HFFc6 (cell line): ENCODE measurements at places on chromosomes 13 and 19.

GRCh38 chr13:96822895-96823294, 171.4 kb downstream of the OXGR1 start:
- H3K4me1 ChIP-seq = no peaks in the 10 kb centered on the region
- no peaks in the 10 kb centered on the region for H3K36me3 ChIP-seq
- DNase-seq = no peak

- no peak overlapping the region for H3K27ac ChIP-seq
- H3K4me3 ChIP-seq = no peak overlapping the region
- no peaks in the 10 kb centered on the region; the same call in 1 of the 2 replicates for H3K36me3 ChIP-seq
- no peaks in the 10 kb centered on the region for H3K27me3 ChIP-seq
- DNase-seq = no peak
- no peaks in the 10 kb centered on the region for H3K4me1 ChIP-seq
Measured at GRCh38 chr13:108060111-108060510, 155.2 kb downstream of the LIG4 start.

GRCh38 chr19:46586294-46586693, 14.8 kb upstream of the CALM3 start:
- DNase-seq = no peak
- H3K36me3 ChIP-seq = no peaks in the 10 kb centered on the region
- peaks cover 4% of the 10 kb centered on the region; the same call in 1 of the 2 replicates for H3K27me3 ChIP-seq
- H3K4me1 ChIP-seq = no peaks in the 10 kb centered on the region
- H3K4me3 ChIP-seq = no peak overlapping the region

- no peak overlapping the region for H3K4me3 ChIP-seq
- peaks cover 23% of the 10 kb centered on the region for H3K36me3 ChIP-seq
- H3K4me1 ChIP-seq = no peaks in the 10 kb centered on the region
- DNase-seq = no peak
Measured at GRCh38 chr13:99528547-99528946, 27.3 kb downstream of the TM9SF2 start.

DNA sequence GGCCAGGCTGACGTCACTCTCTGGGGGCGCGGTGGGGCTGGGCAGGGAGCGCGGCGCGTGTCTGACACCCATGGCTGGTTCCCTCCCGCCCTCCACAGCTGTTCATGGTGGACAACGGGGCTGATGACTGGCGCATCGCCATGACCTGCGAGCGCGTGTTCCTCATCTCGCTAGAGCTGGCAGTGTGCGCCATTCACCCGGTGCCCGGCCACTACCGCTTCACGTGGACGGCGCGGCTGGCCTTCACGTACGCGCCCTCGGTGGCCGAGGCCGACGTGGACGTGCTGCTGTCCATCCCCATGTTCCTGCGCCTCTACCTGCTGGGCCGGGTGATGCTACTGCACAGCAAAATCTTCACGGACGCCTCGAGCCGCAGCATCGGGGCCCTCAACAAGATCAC, 14.7 kb downstream of the KCNN1 start:
- H3K4me3 ChIP-seq = no peak overlapping the region
- peaks cover 5% of the 10 kb centered on the region; the same call in 1 of the 2 replicates for H3K27me3 ChIP-seq
- no peak for DNase-seq
- H3K4me1 ChIP-seq = no peaks in the 10 kb centered on the region
- H3K36me3 ChIP-seq = no peaks in the 10 kb centered on the region

GRCh38 chr19:42433503-42434260, 6.5 kb upstream of the LIPE start:
- H3K36me3 ChIP-seq = no peaks in the 10 kb centered on the region
- peaks cover 2% of the 10 kb centered on the region for H3K27me3 ChIP-seq
- DNase-seq = peak; percentile 18
- H3K4me1 ChIP-seq = peaks cover 29% of the 10 kb centered on the region

DNA sequence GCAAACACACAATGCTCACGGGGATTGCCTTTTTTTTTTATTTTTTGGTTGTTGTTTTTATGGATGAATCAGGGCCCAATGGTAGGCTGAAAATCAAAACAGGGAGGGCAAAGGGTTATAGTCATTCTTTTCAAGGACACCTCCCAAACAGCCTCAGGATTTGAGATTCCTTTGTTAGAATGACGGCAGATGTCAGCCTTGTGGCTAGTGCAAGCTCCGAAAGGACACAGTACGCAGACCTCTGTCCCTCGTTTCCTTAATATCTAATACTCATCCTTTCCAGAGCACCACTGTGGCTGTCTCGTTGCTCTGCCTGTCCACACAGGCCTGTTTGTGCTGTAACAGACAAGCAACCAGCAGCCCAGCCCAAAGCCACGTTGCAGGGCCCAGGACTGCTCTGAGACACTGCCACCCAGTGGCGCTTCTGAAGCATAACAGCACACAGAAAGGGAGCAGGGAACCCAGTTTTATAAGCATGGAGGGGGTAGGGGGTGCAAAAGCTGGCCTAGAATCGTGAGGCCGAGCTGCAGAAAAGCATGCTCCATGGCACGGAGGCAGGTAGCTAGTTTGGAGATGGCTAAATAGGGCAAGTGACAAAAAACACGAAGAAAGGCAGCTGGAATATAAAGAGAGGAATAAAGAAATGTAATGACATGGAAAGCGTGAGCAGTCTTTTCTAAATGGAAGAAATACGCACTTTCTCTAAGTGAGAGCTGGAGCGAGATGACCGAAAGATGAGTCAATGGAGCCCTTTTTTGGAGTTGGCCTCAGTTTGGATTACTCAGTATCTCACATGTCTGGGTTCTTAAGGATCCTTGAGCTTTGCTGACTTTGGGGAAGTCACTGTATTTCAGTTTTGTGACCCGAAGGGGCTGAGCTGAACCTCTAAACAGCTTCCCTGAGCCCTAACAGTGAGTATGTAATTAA, 40.7 kb upstream of the MEDAG start:
- DNase-seq = peak; percentile 86
- H3K4me3 ChIP-seq = peak overlapping the region; percentile 83
- no peaks in the 10 kb centered on the region; the same call in 1 of the 2 replicates for H3K27me3 ChIP-seq
- peaks cover 70% of the 10 kb centered on the region for H3K4me1 ChIP-seq
- H3K36me3 ChIP-seq = no peaks in the 10 kb centered on the region

DNA sequence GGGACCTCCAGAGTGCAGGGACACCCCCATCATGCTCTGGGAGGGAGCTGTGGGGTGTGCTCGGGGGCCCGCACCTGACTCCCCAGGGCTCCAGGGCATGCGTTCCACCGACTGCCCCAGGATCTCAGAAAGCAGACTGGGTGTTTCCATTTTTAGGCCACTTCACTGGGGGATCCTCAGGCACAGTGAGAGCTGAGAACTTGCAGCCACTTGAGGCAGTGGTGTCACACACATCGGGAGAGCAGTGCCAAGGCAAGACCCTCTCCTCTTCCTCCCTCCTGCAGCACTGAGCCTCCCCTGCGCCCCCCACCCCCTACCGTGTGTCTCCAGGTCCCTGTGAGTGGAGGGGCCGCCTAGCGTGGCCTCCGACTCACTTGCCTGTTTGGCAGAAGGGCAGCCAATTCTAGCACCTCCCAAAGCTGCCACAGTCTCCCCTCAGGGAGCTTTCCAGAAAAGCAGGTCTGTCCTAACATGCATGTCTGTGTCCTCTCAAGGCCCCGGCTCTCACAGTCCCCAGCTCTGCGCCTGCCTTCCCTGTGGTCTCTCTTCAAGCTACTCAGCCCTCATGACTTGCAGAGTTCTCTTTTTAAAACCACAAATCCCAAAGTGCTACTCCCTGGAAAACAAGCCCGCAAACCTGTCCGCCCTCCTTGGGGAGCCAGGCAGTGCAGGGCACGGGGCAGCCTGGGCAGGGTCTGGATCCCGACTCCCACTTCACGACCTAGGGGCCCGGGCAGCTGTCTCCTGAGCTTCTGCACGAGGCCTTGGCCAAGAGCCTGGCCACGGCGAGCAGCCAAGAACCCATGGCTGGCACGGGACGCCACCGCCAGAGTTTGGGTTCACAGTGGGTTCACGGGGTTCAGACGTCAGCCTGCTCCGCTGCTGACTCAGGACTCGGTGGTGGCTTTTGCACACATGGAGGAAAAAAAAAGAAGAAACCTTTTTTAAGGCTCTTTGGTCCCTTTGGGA, 94.1 kb downstream of the STK24 start:
- no peaks in the 10 kb centered on the region; the same call in none of the 2 replicates for H3K27me3 ChIP-seq
- no peak for DNase-seq
- H3K27ac ChIP-seq = peak overlapping the region; percentile 91
- H3K4me3 ChIP-seq = peak overlapping the region; percentile 74; the same call in 1 of the 2 replicates
- peaks cover 85% of the 10 kb centered on the region for H3K4me1 ChIP-seq
- H3K36me3 ChIP-seq = peaks cover 10% of the 10 kb centered on the region

DNA sequence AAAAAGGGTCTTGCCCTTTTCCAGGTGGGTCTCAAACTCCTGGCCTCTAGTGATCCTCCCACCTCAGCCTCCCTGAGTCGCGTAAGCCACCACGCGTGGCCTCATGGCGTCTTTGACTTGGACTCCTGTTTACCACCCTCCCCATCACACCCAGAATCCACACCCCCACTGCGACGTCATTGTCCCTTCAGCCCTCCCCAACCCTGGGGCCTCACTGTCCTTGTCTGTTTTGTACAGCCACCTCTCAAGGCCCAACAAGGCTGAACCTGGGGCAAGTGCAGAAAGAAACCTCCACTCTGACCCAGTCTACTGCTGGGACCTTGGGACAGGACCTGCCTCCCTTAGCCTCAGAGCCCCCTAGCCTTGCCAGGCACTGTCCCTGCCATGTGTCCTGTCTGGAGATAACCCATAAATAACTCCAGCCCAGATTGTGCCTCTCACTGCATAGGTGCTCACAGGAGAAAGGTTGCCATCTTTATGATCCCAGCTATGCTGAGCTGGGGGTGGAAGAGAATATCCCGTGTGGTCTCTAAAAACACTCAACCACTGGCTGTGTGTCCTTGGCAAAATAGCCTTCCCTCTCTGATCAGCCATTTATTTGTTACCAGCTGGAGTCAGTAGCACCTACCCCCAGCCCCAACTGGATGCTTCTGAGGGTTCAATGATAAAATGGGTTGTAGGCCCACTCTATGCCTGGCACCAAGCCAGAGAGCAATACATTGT, 1.8 kb upstream of the IFI30 start:
- H3K27me3 ChIP-seq = peaks cover 4% of the 10 kb centered on the region; the same call in 1 of the 2 replicates
- peaks cover 10% of the 10 kb centered on the region for H3K36me3 ChIP-seq
- DNase-seq = no peak
- no peak overlapping the region for H3K4me3 ChIP-seq
- peaks cover 11% of the 10 kb centered on the region for H3K4me1 ChIP-seq

GRCh38 chr19:34241513-34242337, 12.6 kb upstream of the GARRE1 start:
- peaks cover 7% of the 10 kb centered on the region; the same call in 1 of the 2 replicates for H3K36me3 ChIP-seq
- peaks cover 4% of the 10 kb centered on the region for H3K27me3 ChIP-seq
- peaks cover 31% of the 10 kb centered on the region for H3K4me1 ChIP-seq
- H3K4me3 ChIP-seq = no peak overlapping the region
- no peak overlapping the region for H3K27ac ChIP-seq
- no peak for DNase-seq

DNA sequence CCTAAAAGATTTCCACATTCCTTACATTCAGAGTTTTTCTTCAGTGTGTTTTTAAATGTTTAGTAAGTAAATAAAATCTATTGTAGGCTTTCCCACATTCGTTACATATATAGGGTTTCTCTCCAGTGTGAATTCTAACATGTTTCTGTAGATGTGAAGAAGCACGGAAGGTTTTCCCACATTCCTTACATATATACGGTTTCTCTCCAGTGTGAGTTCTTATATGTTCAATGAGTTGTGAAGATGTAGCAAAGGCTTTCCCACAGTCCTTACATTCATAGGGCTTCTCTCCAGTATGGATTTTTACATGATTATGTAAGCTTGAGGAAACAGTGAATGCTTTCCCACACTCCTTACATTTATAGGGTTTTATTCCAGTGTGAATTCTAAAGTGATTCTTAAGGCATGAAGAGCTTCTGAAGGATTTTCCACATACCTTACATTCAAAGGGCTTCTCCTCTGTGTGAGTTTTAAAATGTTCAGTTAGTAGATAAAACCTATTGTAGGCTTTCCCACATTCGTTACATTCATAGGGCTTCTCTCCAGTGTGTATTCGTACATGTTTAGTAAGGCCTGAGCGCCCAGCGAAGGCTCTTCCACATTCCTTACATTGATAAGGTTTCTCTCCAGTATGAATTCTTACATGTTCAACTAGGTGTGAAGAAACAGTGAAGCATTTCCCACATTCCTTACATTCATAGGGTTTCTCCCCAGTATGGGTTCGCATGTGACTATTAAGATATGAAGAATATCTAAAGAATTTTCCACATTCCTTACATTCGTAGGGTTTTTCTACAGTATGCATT, 18.2 kb downstream of the ZNF121 start:
- peaks cover 94% of the 10 kb centered on the region for H3K36me3 ChIP-seq
- no peaks in the 10 kb centered on the region for H3K4me1 ChIP-seq
- no peak overlapping the region for H3K4me3 ChIP-seq
- H3K27me3 ChIP-seq = no peaks in the 10 kb centered on the region; the same call in 1 of the 2 replicates

DNA sequence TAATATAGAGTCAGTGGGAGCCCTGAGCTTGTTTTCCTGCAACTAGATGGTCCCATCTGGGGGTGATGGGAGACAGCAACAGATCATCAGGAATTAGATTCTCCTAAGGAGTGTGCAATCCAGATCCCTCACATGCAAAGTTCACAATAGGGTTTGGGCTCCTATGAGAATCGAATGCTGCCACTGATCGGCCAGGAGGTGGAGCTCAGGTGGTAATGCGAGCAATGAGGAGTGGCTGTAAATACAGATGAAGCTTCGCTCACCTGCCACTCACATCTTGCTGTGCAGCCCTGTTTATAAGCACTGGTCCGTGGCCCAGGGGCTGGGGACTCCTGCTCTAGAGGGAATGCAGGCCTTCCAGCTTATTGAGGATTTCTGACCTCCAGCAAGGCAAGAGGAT, 5.7 kb downstream of the ZNF558 start:
- H3K4me1 ChIP-seq = peaks cover 4% of the 10 kb centered on the region
- H3K27ac ChIP-seq = no peak overlapping the region
- peaks cover 3% of the 10 kb centered on the region for H3K27me3 ChIP-seq
- H3K4me3 ChIP-seq = no peak overlapping the region

GRCh38 chr13:19681517-19681916, 48.1 kb downstream of the MPHOSPH8 start:
- DNase-seq = no peak
- H3K4me3 ChIP-seq = no peak overlapping the region
- peaks cover 15% of the 10 kb centered on the region for H3K36me3 ChIP-seq

DNA sequence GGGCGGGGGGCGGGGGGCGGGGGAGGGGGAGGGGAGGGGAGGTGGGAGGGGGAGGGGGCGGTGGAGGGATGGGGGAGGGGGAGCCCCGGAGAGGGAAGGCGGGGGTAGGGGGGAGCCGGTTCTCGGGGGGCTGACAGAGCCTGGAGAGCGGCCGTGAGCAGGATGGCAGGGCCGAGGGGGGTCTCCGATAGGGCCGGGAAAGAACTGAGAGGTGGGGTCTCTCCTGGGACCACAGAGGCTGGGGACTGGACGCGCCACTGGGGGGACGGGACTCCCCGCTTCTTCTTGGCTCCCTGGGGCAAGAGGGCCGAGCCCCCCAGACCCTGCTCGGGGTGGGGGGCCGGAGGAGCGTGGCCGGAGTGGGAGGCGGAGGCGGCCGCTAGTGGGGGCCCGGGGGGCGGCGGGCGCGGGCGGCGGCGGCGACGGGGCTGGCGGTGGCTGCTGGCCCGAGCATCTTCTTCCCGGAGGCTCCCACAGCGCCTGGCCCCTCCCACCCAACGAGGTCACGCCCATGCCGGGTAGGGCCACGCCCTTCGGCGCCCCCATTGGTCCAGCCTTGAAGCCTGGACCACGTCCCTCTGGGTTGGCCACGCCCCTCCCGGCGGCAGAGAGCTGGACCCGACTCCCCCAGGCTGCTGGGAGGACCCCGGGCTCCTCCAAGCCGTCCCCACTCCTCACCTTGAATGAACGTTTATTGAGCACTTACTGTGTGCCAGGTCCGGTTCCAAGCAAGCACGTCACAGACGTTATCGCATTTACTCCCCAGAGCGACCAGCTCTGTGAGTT, at the start of gene NOVA2:
TSS of gene NOVA2 (minus strand) at position 313 of the 786 bp plus-strand sequence. CDS start 514 bp downstream, outside the sequence.
- no peak for DNase-seq
- H3K4me1 ChIP-seq = no peaks in the 10 kb centered on the region
- peaks cover 31% of the 10 kb centered on the region for H3K27me3 ChIP-seq

GRCh38 chr13:36973009-36973408, 26.1 kb downstream of the ALG5 start:
- H3K27ac ChIP-seq = no peak overlapping the region
- no peaks in the 10 kb centered on the region; the same call in 1 of the 2 replicates for H3K4me1 ChIP-seq
- no peak overlapping the region for H3K4me3 ChIP-seq
- H3K27me3 ChIP-seq = no peaks in the 10 kb centered on the region
- H3K36me3 ChIP-seq = peaks cover 41% of the 10 kb centered on the region
